ENCODE measurements at places on chromosomes 16 and 17. TPM values are rescaled to one million over a fixed set of nuclear protein-coding genes. Genes with fewer than 3 reads are reported as not detected.

- H3K4me3 ChIP-seq, result no peak overlapping the region
- no peak for DNase-seq
- no peaks in the 10 kb centered on the region for H3K27me3 ChIP-seq
- H3K4me1 ChIP-seq, result no peaks in the 10 kb centered on the region
- H3K36me3 ChIP-seq, result no peaks in the 10 kb centered on the region
- no peak overlapping the region for H3K27ac ChIP-seq
Observed at GRCh38 chr16:64238571-64238970, 883.3 kb downstream of the CDH11 start.

- no peak overlapping the region for H3K27ac ChIP-seq
- no peaks in the 10 kb centered on the region for H3K36me3 ChIP-seq
- H3K4me1 ChIP-seq, result peaks cover 15% of the 10 kb centered on the region
- no peak overlapping the region for H3K4me3 ChIP-seq
Observed at GRCh38 chr17:43327834-43328420, 70.9 kb upstream of the ARL4D start.

- no peak overlapping the region for H3K4me3 ChIP-seq
- H3K36me3 ChIP-seq, result peaks cover 6% of the 10 kb centered on the region
- H3K27me3 ChIP-seq, result no peaks in the 10 kb centered on the region
- no peak overlapping the region for H3K27ac ChIP-seq
Observed at GRCh38 chr17:72974605-72975232, 117.8 kb downstream of the SLC39A11 start.

- H3K4me1 ChIP-seq, result peaks cover 4% of the 10 kb centered on the region
- H3K27ac ChIP-seq, result no peak overlapping the region
- peaks cover 5% of the 10 kb centered on the region for H3K36me3 ChIP-seq
- no peak overlapping the region for H3K4me3 ChIP-seq
- no peak for DNase-seq
- peaks cover 19% of the 10 kb centered on the region for H3K27me3 ChIP-seq
Observed at GRCh38 chr16:84048270-84048669, 5.7 kb upstream of the SLC38A8 start.

GRCh38 chr16:81715358-81716196, 63.5 kb upstream of the PLCG2 start:
- peak; percentile 28 for DNase-seq
- peak overlapping the region; percentile 59 for H3K27ac ChIP-seq
- H3K4me1 ChIP-seq, result peaks cover 41% of the 10 kb centered on the region

GRCh38 chr16:89561884-89562599, 1.6 kb downstream of the RPL13 start:
- H3K27ac ChIP-seq, result peak overlapping the region; percentile 93
- H3K27me3 ChIP-seq, result no peaks in the 10 kb centered on the region
- peak overlapping the region; percentile 97 for H3K4me3 ChIP-seq
- peaks cover 49% of the 10 kb centered on the region for H3K4me1 ChIP-seq
- H3K36me3 ChIP-seq, result peaks cover 48% of the 10 kb centered on the region
- no peak for DNase-seq

CNGB1 gene
- not detected for total RNA-seq

- H3K4me1 ChIP-seq, result peaks cover 1% of the 10 kb centered on the region
- no peaks in the 10 kb centered on the region for H3K36me3 ChIP-seq
- H3K27me3 ChIP-seq, result peaks cover 53% of the 10 kb centered on the region
- no peak overlapping the region for H3K4me3 ChIP-seq
- no peak overlapping the region for H3K27ac ChIP-seq
- no peak for DNase-seq
Observed at GRCh38 chr16:66923247-66923731, 2.0 kb downstream of the RRAD start.

TPSG1 gene
- total RNA-seq, result not detected

- peaks cover 22% of the 10 kb centered on the region for H3K27me3 ChIP-seq
- no peak for DNase-seq
- H3K36me3 ChIP-seq, result no peaks in the 10 kb centered on the region
- H3K27ac ChIP-seq, result no peak overlapping the region
Observed at GRCh38 chr17:83104577-83105505, 25.4 kb downstream of the METRNL start.

GRCh38 chr17:10777890-10778289, 26.0 kb downstream of the TMEM238L start:
- H3K36me3 ChIP-seq, result peaks cover 8% of the 10 kb centered on the region
- no peak overlapping the region for H3K27ac ChIP-seq
- no peaks in the 10 kb centered on the region for H3K4me1 ChIP-seq
- DNase-seq, result no peak
- no peaks in the 10 kb centered on the region for H3K27me3 ChIP-seq
- H3K4me3 ChIP-seq, result no peak overlapping the region

MRPL27 gene
- total RNA-seq, result 75.1 TPM

GRCh38 chr17:82110298-82110697, 12.3 kb upstream of the FASN start:
- DNase-seq, result no peak
- H3K27me3 ChIP-seq, result no peaks in the 10 kb centered on the region
- peak overlapping the region; percentile 36 for H3K27ac ChIP-seq

DNA sequence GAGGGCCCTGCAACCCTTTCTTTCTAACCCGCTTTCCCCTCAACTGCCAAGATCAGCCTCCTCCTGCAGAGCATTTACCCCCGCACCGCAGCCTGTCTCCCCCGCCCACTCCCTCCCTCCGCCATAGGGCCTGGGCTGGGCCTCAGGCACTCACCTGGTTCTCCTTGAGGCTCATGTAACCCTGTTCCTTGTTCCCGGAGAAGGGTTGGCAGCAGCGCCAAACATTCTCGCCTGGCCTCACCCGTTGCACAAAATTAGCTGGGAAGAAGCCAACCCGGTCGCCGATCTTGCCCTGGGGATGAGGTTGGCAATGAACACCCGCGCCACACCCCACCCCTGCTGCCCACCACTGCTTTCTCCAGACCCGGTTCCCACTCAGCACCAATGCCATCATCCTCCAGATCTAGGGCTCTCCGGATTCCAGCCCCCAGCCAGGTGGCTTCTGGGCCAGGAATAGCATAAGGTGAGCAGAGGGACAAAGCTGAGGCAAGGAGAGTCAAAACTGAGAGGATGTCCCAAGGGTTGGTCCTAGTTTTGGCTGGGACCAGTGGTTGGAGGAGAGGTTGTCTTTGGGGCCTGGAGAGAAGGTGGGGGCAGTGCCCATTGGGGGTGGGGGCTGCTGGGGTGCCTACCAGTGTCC, 12.8 kb downstream of the STAC2 start:
- H3K36me3 ChIP-seq, result no peaks in the 10 kb centered on the region
- no peak overlapping the region for H3K4me3 ChIP-seq
- H3K27me3 ChIP-seq, result no peaks in the 10 kb centered on the region
- no peak overlapping the region for H3K27ac ChIP-seq

GRCh38 chr17:32492264-32492589, 5.4 kb downstream of the CDK5R1 start:
- peak overlapping the region; percentile 91 for H3K4me3 ChIP-seq
- peaks cover 33% of the 10 kb centered on the region for H3K36me3 ChIP-seq
- peak overlapping the region; percentile 91 for H3K27ac ChIP-seq
- peaks cover 71% of the 10 kb centered on the region for H3K4me1 ChIP-seq

SSTR5 gene
- not detected for total RNA-seq

RUNDC3A gene
- 0.16 TPM for total RNA-seq

GRCh38 chr16:65069766-65070165, 52.1 kb downstream of the CDH11 start:
- H3K4me1 ChIP-seq, result no peaks in the 10 kb centered on the region
- DNase-seq, result no peak
- H3K36me3 ChIP-seq, result no peaks in the 10 kb centered on the region
- no peak overlapping the region for H3K27ac ChIP-seq
- H3K27me3 ChIP-seq, result no peaks in the 10 kb centered on the region
- H3K4me3 ChIP-seq, result no peak overlapping the region

DNA sequence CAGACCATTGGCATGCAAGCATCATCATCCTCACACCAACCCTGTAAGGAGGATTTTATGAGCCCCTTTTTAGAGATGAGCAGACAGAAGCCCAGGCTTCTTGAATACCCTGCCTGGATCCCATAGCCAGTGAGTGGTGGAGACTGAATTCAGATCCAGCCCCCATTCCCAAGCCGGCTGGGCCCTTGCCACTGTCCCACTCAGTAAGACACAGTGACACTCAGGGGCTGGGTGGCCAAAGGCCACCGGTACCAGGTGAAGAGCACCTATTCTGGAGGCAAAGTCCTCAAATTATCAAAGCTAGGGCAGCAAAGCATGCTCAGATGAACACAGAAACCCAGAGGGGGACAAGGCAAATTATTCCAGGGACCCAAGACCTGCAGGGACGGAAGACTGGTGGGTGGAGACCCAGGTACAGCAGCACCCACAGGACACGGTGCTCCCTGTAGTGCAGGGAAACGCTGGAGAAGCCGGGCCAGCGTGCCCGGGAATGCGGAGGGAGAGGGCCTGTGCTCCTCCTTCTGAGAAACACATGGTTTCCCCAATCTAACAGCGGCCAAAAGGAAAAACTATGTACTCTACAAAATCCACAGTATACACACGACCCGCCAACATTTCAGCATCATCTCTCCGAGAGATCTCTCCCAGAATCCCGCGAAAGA, 33.2 kb upstream of the CRHR1 start:
- no peak overlapping the region for H3K27ac ChIP-seq
- H3K27me3 ChIP-seq, result peaks cover 17% of the 10 kb centered on the region
- no peaks in the 10 kb centered on the region for H3K4me1 ChIP-seq
- H3K4me3 ChIP-seq, result no peak overlapping the region
- no peaks in the 10 kb centered on the region for H3K36me3 ChIP-seq
- DNase-seq, result no peak

GRCh38 chr17:9728005-9728404, 63.4 kb downstream of the DHRS7C start:
- no peaks in the 10 kb centered on the region for H3K36me3 ChIP-seq
- H3K27ac ChIP-seq, result no peak overlapping the region
- DNase-seq, result no peak
- peaks cover 6% of the 10 kb centered on the region for H3K27me3 ChIP-seq
- H3K4me1 ChIP-seq, result no peaks in the 10 kb centered on the region

TRPV3 gene
- 0.64 TPM for total RNA-seq

- H3K27me3 ChIP-seq, result peaks cover 5% of the 10 kb centered on the region
- no peaks in the 10 kb centered on the region for H3K36me3 ChIP-seq
- H3K4me3 ChIP-seq, result no peak overlapping the region
- no peak for DNase-seq
- H3K27ac ChIP-seq, result no peak overlapping the region
Observed at GRCh38 chr16:19196871-19197270, 28.8 kb downstream of the SYT17 start.

GRCh38 chr16:76970087-76970744, 220.8 kb upstream of the MON1B start:
- H3K36me3 ChIP-seq, result no peaks in the 10 kb centered on the region
- no peak for DNase-seq
- no peaks in the 10 kb centered on the region for H3K4me1 ChIP-seq
- H3K27ac ChIP-seq, result no peak overlapping the region
- peaks cover 10% of the 10 kb centered on the region for H3K27me3 ChIP-seq
- H3K4me3 ChIP-seq, result no peak overlapping the region
